Activated T-cell treated with anti-CD3 and anti-CD28 coated beads, Interleukin-2, amount 50 U/mL, for 48 hours (primary cell): ENCODE measurements at places on chromosomes 5 and 9.

GRCh38 chr9:122225312-122226141 lies 3.2 kb downstream of the LHX6 start:
- DNase-seq = no peak

GRCh38 chr5:149544028-149544420 lies 7.2 kb downstream of the CSNK1A1 start:
- DNase-seq = no peak

DNA sequence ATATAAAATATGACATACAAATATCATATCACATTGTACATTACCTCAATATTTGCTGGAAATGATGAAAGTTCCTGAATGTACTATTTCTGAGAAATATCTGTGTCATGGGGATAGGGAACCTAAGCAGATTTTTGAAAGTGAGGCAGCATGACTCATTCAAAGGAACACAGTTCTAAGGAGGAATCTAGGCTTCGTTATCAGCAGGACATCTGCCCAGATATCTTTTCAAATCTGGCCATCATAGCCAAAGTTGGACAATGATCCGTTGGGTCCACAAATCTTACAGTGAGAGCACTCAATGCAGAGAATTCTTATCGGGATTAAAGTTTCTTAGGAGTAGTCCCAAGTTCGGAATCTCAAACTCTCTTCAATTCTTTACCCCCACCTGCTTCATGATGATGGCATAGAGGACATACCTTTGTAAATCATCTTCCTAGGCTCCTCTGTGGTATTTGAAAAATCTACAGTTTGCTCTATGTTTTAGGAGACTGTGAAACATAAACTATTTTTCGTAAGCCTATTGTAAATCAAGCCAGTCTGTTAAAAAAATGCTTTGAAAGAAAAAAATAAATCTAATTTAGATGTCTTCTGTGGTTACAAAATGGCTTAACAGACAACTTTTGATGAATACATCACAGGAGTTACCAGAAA lies 29.4 kb upstream of the ALDH1A1 start:
- no peak for DNase-seq

- DNase-seq = no peak
Measured at GRCh38 chr5:142078706-142079105, 29.9 kb upstream of the NDFIP1 start.

DNA sequence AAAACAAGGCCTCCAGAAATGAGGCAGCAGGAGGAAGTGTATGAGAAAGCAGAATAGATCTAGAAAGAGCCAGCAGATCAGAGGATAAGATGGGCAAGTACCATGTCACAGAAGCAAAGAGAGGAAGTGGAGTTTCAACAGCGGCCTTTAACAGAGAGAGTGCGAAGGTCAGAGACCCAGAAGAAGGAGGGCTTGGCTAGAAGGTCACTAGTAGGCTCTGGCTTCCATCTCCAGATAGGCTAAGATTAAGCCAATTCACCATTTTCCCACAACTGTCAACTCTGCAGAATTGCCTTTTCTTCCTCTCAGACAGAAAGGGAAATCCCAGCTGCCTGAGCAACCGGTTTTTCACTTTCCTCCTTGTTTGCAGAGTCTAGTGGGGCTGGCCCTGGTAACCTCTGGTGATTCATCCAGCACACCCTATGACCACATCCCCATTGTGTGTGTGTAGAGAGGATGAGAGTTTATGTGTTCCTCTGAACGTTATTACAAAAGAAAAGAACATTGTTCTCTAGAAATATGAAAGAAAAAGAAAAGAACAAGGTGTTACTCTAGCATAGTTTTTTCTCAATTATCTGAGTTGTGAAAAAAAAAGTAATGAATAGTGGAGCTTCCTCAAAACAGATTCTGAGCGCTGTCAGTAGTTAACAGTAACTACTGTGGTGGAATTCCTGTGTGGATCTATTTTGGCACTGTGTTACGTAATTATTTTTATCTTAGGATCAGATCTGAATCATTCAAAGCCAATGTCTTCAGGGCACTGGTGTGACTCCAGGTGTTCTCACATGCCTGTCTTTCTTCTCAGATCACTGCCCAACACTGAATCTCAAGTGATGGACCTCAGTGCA lies 220.4 kb downstream of the ARRDC3 start:
- DNase-seq = peak; percentile 68

DNA sequence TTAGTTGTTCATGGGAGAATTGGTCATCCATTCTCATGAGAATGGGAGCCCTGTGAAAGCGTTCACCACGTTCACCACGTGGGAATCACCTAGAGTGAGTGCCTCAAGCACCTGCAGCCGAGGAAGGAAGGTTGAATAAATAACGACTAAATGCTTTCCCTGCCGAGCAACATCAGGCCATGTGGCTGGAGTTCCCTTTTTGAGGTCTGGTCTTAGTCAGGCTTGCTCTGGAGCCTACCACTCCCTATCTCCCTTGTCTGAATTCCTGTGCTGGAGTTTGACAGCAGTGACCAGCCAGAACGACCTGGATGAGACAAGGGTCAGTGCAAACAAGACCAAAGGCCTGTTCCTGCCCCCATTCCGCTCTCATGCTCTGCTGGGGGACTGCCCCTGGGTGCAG lies 28.5 kb downstream of the KCNMB1 start:
- no peak for DNase-seq

DNA sequence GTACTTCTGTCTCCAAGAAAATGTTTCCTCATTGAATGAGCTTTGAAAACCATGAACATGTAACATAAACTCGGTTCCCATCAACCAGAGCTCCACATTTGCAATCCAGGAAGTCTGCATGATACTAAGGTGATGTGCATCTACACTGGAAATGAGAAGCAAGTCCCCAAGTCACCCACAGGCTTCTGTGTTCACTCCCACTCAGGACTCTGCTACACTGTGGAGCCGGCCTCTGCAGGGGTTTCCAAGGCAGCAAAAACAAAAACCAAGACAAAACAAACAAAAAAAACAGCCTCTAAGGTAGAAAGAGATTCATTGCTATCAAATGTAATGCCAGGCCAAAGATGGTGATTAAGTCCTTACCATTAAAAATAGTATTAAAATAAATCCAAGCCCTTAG lies 593.7 kb downstream of the IRX1 start:
- peak; percentile 19 for DNase-seq

GRCh38 chr5:154562244-154562880 lies 84.3 kb upstream of the HAND1 start:
- no peak for DNase-seq

DNA sequence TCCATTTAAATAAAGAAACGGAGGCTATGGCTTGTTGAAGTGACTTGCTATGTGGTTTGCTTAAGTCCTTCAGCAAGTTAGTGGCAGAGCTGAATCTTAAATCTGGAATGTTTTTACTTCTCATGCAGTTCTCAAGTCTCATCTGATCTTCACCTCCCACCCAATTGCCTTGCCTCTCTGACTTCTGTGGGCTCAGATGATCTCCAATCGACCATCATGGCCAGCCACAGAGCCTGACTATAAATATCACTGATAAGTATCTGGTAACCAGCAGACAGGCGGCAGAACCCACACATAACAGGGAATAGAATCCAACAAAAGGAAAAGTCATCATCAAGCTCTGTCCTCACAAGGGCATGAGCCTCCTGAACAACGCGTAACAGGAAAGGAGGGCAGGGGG lies 149.9 kb downstream of the FAM114A2 start:
- no peak for DNase-seq

GRCh38 chr5:158433634-158434033 lies 574.7 kb upstream of the CLINT1 start:
- no peak for DNase-seq

GRCh38 chr5:58011301-58011700 lies 448.6 kb downstream of the PLK2 start:
- DNase-seq = no peak

- DNase-seq = no peak
Measured at GRCh38 chr9:122394265-122395125, 23.7 kb downstream of the PTGS1 start.

DNA sequence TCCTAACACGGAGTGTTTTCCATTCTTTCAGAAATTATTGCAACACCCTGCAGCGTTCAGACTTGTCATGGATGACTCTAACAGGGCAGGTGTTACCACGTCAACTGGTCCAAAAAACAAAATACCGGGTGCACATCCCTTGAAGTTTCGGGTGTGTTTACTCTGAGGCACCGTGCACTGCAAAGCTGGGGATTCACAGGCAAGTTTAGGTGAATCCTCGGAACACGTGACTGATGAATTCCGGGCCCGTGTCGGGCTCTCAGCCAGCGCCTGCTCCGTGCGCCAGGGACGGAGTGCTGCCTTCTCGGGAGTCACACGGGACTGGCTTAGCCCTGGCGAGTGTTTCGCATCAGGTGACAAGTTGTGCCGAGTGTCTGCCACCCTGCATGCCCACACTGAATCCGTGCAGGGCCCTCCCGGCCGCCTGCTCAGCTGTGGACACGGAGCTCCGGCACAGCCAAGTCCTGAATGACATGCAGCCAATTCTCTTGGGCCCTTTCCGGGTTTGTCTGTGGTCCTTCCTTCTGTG lies 66.0 kb upstream of the IRX4 start:
- DNase-seq = no peak

- DNase-seq = no peak
Measured at GRCh38 chr5:132787076-132787475, 10.0 kb upstream of the SEPTIN8 start.

DNA sequence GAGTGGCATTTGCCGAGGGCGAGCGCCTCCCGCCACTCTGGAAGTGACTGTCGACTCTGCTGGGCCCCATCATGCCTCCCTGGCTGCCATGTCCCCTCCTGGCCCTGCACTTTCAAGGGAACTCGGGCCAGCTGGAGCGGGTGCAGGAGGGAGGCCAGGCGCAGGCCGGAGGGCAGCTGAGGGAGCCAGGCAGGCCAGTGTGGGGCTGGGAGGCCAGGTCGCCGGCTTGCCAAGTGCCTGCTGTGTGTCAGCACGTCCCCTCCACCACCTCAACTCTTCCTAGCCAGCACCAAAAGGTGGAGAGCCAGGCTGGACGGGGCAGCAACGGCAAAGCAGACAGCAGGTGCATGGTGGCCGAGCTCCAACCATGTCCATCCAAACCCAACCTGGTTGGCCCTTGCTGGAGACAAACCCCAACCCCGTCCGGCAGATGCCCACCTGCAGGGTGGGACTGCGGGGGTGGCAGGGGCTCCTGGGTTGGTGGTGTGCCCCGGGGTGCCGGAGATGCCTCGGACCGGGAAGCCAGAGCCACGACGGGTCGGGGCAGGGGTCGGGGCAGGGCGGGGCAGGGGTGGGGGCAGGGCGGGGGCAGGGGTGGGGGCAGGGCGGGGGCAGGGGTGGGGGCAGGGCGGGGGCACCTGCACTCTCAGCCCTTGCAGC lies 36.5 kb upstream of the EGFL7 start:
- no peak for DNase-seq

- no peak for DNase-seq
Measured at GRCh38 chr5:136458481-136458880, 93.1 kb upstream of the TRPC7 start.

- DNase-seq = no peak
Measured at GRCh38 chr5:132301344-132302271, 7.4 kb downstream of the SLC22A4 start.

DNA sequence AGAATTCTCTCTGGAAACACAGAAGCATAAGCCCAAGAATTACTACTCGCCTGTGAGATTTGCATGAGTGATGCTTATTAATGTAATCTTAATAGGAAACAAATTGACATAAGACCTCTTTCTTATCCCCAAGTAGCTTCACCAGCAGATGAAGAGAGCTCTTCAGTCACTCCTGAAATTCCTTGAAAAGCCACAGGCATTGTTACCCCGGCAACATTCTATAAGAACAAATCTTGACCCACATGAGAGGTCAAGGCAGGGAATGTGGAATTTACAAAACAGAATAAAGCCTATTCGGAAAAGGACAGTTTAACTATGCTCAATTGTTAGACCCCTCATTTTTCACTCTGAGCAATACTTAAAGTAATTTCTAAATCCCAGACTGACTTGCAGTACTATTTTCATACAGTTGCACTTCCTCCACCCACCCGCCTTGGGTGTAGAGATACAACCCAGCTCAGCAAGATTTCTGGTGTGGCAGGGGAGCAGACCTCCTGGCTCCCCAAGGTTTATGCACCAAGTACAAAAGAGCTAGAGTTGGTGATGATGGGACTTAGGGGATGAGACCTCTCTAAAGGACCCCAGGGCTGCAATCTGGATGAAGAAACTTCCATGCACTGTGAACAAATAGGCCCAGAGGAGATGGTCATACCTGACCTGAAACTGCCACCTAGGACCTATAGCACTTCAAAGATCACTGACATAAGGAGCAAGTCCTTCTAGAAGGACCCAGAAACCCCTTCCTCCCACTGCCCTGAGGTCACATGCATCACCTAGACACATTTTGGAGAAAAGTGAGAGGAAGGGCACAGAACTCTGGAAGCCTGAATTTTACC lies 242.1 kb downstream of the ZNF608 start:
- DNase-seq = no peak

GRCh38 chr5:893711-894110 lies 1.0 kb downstream of the TRIP13 start:
- no peak for DNase-seq

DNA sequence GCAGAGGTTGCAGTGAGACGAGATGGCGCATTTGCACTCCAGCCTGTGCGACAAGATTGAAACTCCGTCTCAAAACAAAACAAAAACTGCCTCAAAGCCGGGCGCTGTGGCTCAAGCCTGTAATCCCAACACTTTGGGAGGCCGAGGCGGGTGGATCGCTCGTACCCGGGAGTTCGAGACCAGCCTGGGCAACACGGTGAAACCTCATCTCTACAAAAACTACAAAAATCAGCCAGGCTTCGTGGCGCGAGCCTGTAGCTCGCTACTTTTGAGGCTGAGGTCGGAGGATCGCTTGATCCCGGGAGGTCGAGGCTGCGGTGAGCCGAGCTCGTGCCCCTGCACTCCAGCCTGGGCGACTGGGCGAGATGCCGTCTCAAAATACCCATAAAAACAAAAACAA lies 988 bp downstream of the GFM2 start:
- no peak for DNase-seq
